Heart left ventricle (tissue), 16 donors: ENCODE measurements at places on chromosomes 7 and 10. TPM values are rescaled to one million over a fixed set of nuclear protein-coding genes. Genes with fewer than 3 reads are reported as not detected.

DNA sequence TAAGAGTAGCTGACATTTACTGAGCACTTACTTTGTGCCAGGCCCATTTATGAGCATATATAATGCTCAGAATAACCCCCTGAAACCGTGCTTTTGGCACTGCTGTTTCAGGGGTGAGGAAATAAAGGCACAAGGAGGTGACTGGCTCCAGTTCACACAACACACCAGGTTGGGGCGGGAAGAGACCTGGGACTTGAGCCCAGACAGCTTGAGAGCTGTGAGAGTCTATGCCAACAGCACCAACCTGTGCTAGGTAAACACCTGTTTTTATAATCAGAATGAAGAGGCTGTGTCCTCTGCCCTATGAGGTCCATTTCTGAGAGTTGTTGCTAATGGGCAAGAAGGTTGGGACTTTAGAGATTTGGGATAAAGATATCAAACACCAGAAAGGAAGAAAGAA lies 8.8 kb upstream of the AZGP1 start:
- no peak for DNase-seq

DNA sequence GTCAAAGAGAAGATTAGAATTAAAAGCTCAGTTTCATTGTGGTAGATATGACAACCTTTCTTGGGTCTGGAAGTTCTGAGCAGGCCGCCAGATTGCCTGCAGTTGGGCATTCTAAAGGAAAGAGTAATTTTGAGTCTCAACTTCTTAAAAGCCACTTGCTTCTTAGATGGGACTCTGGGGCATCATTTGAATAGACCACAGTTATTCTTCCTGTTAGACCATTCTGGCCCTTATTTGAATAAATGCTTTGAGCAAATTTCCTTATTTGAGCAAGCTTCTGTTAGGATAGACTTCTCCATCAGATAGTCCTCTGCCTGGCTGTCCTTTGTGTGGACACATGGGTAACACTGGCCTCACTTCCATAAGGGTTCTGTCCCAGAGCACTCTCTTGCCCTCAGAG lies 40.2 kb downstream of the SND1 start:
- DNase-seq = no peak

DNA sequence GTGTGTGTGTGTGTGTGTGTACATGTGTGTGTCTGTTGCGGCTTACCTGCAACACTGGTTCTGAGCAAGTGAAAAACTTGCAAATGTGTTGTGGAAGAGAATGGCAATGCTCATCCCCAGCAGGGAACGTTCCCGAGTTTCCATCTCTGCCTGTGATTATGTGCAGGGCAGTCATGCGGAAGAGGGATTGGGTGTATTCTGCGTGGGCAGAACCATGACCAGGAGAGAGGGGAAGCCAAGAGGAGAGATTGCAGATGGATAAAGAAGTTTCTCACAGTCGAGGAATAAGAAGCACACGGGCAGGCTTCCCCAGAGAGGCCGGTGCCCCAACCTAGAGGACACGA lies 99.9 kb downstream of the CTBP2 start:
- DNase-seq = no peak

DNA sequence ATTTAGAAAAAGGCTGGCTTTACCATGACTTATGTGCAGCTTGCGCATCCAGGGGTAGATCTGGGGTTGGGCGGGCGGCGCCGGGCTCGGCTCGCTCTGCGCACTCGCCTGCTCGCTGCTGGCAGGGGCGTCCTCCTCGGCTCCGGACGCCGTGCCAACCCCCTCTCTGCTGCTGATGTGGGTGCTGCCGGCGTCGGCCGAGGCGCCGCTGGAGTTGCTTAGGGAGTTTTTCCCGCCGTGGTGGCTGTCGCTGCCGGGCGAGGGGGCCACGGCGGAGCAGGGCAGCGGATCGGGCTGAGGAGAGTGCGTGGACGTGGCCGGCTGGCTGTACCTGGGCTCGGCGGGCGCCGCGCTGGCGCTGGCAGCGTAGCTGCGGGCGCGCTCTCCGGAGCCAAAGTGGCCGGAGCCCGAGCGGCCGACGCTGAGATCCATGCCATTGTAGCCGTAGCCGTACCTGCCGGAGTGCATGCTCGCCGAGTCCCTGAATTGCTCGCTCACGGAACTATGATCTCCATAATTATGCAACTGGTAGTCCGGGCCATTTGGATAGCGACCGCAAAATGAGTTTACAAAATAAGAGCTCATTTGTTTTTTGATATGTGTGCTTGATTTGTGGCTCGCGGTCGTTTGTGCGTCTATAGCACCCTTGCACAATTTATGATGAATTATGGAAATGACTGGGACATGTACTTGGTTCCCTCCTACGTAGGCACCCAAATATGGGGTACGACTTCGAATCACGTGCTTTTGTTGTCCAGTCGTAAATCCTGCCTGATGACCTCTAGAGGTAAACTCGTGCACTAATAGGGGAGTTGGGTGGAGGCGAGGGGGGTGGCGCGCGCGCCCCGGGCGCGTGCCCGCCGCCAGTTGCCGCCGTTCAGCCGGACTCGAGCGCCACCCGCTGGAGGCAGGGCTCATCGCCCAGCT lies at the start of gene HOXA5:
Gene HOXA5 (minus strand): TSS at position 659 of the 927 bp plus-strand sequence. CDS start 74 bp downstream, at position 585.
- no peak for DNase-seq

Gene SPAM1
- not detected for total RNA-seq

DNA sequence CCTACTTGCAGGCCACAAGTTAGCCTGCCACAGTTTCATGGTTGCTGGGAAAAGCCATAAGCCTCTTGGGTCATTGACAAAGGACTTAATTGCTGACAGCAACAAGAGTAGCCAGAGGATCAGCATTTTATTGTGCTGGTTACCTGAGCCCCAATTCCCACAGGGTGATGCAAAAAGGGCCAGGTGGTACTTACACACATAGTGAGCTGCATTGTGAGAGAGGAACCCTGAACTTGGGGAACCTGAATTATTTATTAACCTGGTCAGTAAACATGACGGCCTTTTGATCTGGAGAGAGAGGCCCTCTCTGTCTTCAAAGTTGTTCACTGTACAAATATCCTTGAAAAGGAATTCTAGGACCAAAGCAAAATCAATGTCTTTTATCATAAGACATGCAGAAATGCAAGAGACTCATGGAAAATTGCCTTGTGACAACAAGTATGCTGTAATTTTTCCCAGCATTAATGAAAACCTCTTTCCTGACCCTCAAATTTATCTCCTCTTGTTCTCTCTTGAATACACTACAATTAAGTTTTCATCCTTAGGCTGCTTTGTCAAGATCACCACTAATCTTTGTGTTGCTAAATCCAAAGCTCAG lies 102.9 kb upstream of the PHYHIPL start:
- no peak for DNase-seq

- no peak for DNase-seq
Measured at GRCh38 chr10:89888321-89889070, 187.1 kb downstream of the KIF20B start.

Gene CALML3
- total RNA-seq = not detected

DNA sequence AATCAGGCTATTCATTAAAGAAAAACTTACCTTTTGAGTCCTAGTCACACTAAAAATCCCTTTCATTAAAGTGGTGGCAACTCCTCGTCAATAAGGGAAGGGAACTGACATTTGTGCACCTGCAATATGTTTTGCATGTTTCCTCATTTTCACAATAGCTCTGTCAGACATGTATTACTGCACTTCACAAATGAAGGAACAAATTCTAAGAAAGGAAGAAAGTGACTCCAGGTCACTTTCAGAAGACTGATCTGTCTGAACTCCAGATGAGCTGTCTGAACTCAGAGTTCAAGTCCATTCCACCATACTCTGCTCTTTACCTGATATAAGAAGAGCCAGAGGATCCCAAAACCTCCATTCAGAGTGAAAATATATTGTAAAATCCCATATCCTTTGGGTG lies 50.3 kb upstream of the GSAP start:
- DNase-seq = no peak

- no peak for DNase-seq
Measured at GRCh38 chr10:17425584-17426262, 28.7 kb downstream of the ST8SIA6 start.

DNA sequence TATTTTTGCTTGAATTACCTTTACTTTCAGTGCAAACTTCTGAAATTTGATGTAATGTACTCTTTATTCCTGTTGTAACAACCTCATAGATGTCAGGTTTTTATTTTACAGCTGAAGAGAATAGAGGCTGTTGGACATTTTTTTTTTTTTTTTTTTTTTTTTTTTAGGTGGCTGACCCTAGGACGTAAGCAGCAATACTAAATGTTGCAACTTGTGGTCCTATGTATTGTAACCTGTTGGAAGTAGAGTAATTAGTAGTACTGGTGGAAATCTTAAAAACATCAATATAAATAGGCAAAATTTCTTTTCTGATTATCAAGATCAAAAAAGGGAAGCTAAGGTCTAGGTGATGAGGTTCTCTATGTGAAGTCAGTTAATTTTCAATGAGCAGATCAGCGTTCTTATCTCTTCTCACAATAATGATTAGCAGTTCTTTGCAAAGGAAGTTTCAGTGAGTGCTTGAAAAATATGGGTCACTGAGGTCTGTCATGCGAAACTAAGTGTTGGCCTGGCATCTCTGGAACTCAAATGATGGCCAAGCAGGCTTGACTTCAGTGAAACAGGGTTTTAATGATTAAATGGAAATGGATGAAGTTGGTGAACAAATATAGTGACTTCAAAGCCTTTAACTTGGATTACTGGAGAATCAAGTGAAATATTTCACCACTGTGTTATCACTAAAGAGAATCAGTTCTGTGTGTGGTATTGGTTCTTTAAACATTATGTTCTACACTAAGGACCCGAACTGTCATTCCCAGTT lies 42.7 kb downstream of the BICC1 start:
- DNase-seq = no peak

GRCh38 chr7:38360776-38361175 lies 87.3 kb upstream of the TARP start:
- DNase-seq = no peak

Gene TSPAN13
- 21.1 TPM for total RNA-seq

Gene AGR2
- not detected for total RNA-seq

DNA sequence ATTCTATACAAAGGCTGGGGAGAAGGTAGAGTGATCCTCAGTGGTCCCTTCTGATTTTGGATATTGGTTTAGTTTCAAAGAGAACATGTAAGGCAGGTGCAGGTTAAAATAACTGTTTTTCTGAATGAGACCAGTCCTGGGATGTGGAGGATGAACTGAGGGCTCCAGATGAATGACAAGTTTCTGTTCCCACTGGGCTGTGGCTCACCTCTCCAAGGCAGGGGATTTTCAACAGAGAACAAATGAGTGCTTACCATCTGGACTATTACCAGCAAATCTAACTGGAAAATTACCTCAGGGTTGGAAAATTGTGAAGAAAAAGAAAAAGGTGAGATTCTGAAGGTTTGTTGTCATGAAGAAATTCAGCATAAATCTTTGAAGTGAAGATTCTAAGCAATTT lies 8.0 kb downstream of the LAMB4 start:
- DNase-seq = no peak

Gene CC2D2B
- total RNA-seq = 0.95 TPM

Gene RBP4
- total RNA-seq = 0.35 TPM

DNA sequence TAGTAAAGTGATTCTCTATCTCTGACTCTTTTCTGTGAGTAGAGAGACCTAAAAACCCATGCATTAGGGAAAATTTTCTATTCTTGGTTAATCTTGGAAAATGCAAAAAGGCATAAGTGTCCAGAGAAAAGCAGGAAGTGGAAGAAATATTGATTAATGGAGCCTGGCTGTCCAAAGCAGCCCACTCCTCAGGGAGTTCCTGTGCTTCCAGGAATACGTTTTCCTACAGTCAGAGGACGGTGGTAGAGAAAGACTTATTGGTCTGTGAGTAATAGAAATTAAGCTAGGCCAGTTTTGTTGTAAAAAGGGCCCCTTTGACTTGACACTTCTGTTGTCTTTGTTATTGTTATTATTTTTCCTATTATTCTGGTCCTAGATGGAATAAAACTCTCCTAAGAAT lies 157.8 kb downstream of the NRP1 start:
- DNase-seq = no peak

Gene NT5C3A
- total RNA-seq = 27.2 TPM

Gene MYO3A
- total RNA-seq = not detected

DNA sequence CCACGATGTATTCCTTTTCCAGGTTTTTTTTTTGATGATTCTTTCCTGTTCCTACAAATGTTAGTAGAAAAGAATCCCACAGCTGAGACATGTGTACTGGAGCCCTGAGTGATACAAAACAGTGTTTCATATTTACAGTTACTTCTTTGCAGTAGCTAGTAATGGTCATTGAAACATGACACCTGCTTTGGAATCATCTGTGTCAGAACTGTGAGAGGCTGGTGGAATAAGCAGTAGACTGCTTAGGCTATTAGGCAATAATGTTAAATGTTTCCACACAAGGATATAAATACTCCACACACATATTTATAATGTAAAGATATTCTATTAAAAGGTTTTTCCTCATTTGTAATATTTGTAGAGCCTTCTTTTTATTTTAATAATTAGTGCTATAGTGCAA lies 394.0 kb downstream of the THSD7A start:
- no peak for DNase-seq

DNA sequence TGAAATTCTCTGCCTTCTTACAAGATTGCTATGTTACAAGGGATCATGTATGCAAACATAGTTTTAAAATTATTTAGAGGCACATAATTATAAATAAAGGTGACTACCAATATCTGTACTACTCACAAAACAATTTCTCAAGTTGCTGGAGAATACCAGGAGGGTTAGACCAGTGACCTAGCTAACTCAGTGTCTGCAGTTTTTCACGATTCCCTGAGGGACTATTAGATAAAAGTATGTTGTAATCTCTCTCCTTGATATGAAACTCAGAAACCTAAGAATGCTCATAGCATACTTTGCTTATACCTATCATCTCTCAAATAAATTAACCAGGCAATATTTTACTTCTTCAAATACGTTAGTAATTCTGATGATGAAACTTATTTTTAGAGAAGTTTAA lies 534.0 kb upstream of the ANKRD30A start:
- DNase-seq = no peak

DNA sequence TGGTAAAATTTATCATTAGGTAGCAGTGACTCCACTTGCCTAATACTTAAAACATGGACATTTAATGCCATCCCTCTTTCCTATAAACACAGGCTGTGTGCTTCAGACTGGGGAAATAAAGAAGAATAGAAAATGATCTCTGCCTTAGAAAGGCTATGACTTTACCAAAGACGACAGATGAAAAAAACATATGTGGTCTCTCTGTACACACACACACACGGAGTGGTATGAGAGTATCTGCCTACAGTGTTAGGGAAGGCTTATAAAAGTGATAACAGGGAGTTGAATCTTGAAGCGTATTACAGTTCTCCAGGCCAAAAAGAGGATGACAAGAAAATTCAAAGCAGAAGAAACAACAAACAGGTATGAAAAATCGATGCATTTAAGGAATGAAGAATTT lies 38.2 kb downstream of the MINDY3 start:
- no peak for DNase-seq

- no peak for DNase-seq
Measured at GRCh38 chr10:128573986-128574385, 447.8 kb upstream of the MKI67 start.
